ENCODE measurements at places on chromosomes 2 and 18.
A peak's percentile ranks its signal among the peaks of the same experiment; 100 is the strongest.

DNA sequence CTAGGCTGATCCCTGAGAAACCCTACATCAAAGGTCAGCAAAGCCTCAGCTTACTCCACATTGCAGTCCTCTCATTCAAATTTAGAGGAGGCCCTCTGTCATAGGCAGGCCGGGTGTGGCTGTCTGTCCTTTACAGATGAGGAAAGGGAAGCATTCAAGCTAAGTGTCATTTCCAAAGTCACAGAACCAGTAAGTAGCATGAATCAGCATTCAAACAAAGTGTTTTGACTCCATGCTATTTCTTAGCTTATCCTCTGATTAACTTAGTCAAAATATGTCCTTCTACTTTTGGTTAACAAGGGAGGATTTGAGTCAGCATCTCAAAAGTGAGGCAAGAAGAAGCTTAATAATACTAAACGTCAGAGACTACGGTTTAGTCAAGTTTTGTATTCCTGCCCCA is 409.0 kb upstream of the POU3F3 start:
- DNase-seq: no peak

DNA sequence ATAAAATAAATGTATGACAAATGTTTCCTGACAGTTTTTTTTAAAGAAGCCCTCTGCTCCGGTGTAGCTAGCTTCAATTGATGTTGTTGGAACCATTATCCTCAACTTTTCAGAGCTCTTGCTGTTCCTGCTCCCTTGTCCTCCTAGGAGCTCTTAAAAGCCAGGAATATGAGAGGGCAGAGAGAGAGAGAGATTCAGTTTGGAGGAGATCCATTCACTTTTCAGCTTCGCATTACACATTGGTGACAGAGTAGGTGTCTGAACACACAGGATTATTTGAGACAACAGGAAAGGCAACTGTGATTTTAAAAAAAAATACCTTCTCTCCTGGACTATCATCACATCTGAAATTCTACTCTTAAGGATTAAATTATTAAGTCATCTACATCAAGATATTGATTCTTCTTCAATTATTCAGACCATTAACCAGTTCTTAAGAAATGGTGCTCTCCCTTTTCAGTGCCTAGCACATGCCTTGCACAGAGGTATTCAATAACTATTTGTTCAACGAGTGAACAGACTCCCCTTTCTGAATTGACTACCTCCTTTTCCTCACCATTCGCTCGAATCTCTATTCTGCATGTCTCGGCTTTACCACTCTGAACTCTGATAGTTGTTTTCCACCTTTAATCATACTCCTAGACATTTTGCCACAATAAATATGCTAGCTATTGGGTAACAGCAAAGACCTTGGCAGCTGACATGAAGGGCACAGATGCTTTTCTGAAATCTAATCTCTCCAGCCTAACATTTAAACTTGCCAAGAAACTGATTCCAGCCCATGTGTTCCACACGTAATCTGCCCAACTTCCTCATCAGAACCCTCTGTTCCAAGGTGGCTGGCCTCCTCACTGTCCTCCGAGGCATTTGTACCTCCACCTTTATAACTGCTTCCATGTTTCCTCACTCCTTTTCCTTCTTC is 28.6 kb upstream of the SLC35F5 start:
- DNase-seq: no peak

DNA sequence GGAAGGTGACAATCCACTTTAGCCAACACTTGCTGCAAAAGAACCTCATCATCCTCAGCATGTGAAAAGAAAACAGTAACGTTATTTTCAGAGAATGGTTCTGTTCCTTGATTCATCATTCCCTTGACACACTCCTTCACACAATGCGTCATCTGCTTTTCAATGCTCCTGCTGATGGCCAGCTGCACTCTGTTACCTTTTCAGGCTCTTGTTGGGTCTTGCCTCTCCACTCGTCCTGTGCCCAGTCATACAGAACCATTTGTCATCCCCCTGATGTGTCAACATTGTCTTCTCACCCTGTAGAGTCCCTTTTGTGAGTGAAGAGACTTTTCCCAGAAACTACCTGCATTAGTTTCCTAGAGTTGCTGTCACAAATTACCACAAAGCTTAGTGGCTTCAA is 12.2 kb upstream of the DTNA start:
- no peak for DNase-seq

DNA sequence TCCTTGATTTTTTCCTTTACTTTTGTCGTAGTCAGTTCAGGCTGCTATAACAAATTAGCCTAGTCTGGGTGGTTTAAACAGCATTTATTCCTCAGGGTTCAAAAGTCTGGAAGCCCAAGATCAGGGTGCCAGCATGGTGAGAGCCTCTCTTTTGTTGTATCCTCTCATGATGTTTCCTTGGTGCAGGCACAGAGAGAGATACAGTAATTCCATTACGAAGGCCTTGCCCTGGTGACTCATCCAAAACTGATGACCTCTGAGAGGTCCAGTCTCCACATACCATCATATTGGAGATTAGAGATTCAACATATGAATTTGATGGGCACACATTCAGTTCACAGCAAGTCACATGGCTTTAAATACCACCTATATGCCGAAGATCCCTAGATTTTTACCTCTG is 253.8 kb downstream of the CYRIA start:
- no peak for DNase-seq

DNA sequence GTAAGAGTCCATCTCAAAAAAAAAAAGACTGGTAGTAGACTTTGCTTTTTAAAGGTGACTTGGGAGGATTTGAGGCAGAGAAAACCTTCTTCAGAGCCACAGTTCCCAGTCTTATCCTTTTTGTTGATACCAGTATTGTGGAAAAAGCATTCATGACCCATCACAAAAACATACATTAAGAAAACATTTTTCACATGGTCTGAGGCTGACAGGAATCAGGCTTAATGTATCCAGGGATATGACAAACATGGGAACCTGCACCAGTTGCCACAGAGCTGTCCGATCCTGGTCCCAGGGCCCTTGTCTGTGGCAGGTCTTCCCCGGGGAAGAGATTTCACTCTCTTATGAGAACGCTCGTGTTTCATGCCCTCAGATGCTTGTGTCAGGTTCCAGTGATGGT is 21.8 kb downstream of the SPTBN1 start:
- no peak for DNase-seq

- DNase-seq: no peak
These were observed 71.8 kb downstream of the TMEFF2 start for GRCh38 chr2:192122946-192123345.

DNA sequence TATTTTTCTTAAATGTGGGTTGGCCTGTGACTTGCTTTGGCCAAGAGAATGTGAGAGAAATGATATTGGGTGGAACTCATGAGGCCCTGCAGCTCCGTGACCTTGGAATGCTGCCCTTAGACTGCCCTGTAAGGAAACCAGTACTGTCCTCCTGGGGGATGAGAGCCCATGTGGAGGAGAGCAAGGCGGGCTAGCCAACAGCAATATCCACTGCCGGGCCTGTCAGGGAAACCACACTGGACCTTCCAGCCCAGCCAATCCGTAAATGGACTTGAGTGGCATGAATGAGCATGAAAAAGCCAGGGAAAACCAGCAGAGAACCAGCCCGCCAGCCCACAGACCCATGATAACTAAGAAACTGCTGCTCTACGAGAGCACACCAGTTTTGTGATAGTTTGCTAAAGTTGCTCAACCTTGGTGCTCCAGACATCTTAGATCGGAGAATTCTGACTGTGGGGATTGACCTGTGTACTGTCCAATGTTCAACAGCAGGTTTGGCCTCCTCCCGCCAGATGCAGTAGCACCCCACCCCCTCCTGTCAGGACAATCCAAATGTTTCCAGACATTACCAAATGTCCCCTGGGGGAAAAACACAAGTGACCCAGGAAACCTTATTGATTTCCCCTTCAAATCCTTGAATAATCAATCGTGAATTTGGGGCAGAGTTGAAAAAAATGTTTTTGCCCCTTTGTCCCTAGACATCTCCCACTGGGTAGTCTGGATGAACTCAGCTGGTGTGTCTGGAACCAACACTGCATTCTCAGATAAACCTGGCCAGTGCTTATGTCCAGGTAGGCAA is 27.2 kb downstream of the ALPK2 start:
- no peak for DNase-seq

GRCh38 chr2:237511885-237512405 is 24.9 kb downstream of the MLPH start:
- DNase-seq: no peak

DNA sequence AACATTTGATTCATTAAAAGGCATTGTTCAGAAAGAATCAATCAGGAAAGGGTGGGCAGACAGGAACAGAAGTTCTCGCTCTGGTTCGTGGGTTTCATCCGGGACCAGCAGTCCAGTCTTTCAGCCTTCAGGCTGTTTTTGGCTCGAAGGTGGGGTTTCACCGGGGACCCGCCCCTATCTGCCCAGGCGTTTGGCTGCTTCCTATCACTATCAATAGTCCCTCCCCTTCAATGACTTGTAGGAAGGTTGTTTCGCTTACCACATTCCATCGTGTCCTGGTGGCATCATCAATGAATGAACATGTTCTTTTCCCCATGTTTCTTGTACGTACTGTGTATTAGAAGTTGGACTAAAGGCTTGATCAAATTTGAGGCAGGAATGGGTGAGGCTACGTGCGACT is 130.3 kb downstream of the NEDD4L start:
- DNase-seq: no peak

- DNase-seq: no peak
These were observed 3.6 kb downstream of the TBR1 start for GRCh38 chr2:161419638-161420190.

DNA sequence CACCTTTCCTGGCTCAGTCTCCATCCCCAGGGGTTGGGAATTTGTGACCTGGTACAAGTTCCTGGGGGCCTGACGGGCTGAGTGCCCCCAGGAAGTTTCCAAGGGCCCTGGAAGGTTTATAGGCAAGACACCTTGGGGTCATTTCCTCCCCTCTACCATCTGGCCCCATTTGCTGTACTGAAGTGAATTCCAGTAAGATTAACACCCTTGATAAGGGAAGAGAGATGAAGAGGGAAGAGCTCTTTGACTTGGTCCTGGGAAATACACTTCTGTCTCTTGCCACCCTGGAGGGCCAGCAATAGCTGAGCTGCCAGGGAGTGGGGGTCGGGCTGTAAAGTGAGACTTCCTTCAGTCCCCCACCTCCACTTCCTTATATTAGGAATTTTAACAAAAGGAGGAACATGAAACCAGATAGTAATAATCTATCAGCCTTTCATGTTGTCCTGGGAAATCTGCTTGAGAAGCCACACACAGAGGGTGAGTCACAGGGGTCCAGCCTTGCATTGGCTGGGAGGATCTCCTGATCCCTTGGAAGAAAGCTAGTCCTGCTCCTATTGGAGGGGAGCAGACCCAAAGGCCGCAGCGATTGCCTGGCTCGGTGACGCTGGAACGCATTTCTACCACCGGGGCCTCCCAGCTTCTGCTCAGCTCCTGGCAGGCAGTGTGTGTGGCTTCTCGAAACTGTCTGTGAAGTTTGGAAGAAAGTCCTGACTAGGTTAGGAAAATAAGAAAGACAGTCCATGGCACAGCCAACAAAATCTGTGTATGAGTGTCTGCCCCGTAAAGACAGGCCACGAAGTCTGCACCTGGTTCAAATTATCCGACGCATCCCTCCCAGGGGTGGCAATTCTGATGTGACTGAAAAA is 87.3 kb downstream of the ACAA2 start:
- peak; percentile 52 for DNase-seq

DNA sequence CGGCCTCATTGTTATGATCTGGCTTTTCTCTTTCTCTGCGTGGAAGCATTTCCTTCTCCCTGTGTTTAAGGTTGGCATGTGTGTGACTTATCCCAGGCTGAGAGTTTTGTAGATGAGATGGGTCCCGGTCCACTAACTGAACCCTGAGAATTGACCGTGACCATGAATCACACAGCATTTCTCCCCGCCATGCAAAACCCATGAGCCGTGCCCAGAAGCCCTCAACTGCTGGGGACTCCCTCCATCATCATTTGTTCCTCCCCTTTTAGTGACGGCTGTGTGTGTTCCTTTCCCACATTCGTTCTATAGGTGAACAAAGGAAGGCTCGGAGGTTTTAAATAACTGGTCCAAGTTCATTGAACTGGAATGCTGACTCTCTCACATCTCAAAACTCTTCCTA is 30.1 kb upstream of the TXNDC2 start:
- DNase-seq: no peak
